ENCODE measurements at places on chromosomes 11 and 22.

DNA sequence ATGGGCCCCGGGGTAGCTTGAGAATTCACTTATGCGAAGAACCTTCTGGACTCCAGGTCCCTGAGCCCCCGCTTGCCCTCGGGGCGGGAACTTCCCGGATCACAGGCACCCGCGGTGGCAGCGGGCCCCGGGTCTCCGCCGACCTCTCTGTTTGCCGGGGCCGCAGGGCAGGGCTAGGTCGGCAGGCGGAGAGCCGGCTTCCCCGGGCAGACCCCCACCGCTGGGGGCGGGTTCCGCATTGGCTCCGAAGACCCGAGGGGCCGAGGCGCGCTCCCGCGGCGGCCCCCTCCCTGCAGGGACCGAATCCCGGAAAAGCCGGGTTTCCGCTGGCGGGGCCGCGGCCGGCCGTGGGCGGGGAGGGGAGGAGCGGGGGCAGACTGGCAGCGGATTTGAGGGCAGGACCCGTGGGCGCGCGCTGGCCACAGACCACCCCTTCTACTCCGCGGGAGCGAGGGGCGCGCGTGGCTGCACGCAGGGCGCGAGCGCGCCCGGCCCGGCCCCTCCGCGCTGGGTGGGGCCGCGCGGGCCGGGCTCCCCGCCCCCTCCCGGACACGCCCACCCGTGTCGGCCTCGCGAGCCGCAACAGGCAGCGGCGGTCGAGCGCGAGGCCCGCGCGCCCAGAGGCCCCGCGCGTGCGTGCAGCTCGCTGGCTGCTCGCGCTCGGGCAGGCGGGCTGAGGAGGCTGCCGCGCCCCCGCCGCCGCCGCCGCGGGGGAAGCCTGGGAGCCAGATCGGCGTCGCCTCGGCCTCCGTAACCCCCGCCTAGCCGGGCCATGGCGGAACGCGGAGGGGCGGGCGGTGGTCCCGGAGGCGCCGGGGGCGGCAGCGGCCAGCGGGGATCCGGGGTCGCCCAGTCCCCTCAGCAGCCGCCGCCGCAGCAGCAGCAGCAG is at the start of gene PACS1:
TSS of gene PACS1 (plus strand) at position 558 of the 889 bp plus-strand sequence. CDS start at position 773, 215 bp downstream.
- peak; percentile 80 for DNase-seq

DNA sequence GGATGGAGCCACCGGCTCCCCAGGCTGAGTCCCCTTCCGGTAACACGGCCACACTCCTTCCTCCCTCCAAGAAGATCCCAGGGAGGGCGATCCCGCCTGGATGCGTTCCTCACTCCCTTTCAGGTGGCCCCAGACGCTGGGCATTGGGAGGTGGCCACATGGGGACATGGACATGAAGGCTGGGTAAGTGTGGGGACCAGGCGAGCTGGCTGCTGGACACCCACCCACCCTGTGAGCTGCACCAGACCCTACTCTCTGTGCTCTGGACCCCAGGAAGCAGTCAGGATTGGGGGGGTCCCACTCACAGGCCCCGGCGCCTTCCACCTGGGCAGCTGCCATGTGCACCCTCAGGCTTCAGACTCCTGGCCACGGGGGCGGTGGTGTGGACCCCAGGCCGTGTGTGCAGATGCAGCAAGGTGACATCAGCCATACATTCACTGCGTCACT is 932.8 kb downstream of the BRD1 start:
- no peak for DNase-seq

DNA sequence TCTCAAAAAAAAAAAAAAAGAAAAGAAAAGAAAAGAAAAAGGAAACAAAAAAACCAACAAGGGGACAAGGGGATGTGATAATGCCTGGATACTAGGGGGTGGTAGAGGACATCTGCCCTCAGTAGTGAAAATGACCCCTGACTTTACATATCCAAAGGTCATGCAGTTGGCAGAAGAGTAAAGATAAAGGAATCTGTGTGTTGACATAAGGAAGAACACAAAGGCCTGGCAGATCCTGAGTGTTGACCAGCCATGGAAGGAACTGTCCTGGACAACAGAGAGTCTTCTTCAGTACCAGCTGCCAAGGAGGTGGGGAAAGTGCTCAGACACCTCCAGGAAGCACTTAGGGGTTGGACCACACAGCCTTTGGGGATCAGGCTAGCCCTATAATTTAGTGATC is 12.6 kb downstream of the SLC43A1 start:
- DNase-seq = no peak

DNA sequence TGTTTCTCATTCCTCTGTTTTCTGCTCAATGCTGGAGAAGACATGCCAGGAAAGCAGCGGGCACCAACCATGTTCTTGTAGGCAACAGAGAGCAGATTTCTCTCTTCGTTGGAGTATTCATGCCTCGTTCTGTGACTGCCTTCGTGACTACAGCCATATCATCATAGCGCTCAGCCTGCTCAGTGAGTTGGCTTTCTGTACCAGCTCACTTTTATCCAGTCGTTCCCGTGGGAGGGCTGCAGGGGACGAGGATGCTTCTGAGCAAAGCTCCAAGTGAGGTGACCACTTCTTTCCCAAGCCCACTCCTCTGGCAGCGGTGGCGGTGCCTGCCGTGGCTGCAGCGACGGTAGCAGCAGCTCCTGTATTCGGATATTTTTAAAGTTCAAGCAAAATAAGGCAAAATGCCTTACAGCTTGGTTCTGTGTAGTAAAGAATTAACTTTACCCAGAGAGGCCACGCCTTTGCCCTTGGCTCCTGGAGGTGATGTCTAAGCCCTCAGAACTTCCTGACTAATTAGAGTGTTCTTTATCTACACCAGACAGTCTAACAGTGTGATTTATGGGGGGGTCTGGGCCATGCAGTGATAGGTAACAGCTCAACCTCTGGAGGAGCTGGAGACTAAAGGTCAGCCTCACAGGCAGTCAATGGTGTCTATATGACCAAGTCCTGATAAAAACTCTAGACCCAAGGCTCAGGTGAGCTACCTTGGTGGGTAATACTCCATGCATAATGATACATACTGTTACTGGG is 35.3 kb downstream of the LDHAL6A start:
- no peak for DNase-seq

DNA sequence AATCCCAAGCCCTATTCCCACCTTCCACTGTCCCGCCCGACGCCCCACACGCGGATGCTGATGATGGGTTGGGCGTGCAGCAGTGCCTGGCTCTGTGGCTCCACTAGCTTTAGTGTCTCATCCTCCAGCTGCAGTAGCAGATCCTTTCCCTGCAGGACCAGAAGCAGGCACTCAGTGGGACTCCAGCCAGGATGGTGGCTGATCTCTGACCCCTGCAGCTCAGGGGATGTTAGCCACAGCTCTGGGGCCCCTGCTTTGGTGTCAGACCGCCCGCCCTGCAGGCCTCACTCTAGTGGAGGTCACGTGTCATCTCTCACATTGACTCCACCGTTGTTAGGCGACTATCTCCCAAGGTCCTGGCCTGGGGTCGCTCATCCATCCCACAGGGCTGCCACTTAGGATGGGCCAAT is 11.8 kb downstream of the SMPD1 start:
- DNase-seq = no peak

DNA sequence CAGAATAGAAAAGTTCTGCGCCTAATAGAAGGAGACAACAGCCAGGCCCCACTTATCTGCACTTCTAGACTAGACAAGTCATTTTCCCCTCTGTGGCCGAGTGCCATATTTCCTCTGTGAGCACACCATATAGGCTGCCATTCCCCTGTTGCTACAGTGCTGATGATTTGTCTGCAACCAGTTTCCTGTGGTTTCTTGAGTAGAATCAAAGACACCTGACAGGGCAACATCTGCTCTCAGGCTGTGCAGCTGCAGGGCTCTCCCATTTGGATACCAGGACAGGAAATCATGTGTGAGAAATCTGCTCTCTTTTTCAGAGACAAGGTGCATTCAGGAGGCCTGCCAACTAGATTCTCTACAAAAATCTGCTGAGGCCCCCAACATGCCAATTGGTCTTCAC is 879.3 kb downstream of the DLG2 start:
- no peak for DNase-seq

- DNase-seq = no peak
These were observed 763 bp upstream of the MS4A7 start for GRCh38 chr11:60377401-60378136.

DNA sequence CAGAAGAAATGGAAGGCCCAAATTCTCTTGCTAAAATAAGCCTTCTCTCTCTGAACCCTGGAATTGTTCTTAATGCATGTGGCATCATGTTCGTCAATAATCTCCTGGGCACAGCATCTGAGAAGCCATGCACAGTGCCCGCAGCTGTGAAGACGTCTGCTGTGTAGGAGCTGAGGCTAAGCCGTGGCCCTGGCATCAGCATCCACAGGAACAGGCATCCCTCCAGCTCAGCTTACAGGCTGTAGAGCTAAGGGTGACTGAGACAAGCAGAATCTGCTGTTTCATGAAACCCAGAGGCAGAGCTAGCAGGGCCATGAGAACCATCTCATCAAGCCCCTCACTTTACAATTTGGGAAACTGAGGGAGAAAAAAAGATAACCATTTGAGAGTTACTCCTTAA is 60.6 kb downstream of the SEZ6L start:
- no peak for DNase-seq

DNA sequence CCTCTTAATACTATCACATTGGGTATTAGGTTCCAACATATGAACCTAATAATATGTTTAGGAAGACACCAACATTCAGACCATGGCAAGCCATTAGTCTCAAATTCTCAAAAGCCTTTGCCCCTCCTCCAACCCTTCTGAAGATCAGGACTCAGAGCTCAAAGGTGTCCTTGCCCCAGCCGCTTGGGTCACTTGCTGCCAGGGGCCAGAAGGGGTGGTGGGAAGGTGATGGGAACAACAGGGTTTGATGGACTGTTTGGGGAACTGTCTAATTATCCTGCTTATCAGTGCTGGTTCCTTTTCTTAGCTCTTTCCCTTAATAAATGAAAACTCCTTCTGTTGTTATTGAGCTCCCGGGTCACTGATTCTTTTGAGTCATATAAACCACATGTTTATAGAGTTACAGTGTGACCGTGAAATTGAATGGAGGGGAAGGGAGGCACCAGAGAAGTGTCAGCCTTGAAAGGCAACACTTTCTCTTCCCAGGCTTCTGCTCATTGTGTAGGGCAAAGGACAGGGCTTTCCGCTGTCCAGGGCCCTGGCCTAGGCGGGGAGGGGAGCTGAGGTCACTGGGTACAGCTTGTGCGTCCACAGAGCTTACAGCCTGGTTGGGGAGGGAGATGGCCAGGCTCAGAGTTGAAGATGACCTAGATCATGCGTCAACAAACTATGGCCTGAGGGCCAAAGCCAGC is 105.1 kb downstream of the FBXO7 start:
- no peak for DNase-seq

GRCh38 chr11:68370211-68371111 is 58.1 kb downstream of the LRP5 start:
- DNase-seq = peak; percentile 76

DNA sequence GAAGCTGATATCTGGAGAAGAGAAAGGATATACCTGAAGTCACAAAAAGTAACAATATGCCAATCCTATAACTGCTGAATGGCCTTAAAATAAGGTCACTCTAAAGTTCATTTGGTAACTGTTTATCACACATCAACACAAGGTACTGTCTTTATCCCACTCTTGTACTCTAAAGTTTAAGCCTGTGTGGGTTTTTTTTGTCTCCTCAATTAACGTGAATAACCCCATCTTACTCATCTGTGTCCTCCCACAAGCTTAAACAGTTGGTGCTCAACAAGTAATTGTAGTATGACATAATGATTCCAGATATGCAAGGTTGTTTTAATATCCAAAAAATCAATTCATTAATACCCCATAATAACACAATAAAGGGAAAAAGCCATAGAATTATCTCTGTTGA is 42.1 kb downstream of the PAK1 start:
- no peak for DNase-seq

DNA sequence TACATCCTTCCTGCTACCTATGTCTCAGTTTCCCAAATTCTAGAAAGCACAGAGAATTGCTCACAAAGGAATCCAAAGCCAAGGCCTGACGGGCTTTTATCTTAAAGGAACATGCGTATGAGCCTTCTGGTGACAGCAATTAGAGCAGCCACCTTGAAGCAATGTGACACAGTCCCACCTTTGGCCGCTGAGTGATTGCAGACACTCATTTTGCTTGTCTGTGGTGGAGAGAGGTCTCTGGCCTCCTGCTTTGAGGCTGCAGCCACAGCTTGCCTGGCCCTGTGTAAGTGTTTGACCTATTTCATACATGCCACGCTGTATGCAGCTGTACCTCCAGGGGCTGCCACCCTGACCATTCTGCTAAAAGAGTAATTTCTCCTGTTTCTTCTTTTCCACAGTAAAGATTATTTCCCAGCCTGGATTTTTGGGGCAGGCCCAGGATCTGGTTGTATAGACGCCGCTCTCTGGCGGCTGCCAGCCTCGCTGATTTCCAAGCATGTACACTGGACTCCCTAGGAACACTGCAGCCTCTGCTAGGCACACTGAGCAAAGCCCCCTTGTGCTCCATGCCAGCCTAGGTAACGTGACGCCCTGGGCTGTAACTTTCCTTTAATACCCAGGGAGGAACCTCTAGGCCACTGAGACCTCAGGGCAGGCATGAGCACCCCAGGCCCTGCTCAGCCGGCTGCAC is 1.1 kb upstream of the TMA7B start:
- DNase-seq = no peak

- no peak for DNase-seq
These were observed 724.2 kb downstream of the BRD1 start for GRCh38 chr22:49103314-49104059.

- DNase-seq = no peak
These were observed 1.7 kb downstream of the PICALM start for GRCh38 chr11:86067009-86067850.
